NCI-H1048 (cell line): ENCODE measurements at places on chromosomes 16 and 17.

DNA sequence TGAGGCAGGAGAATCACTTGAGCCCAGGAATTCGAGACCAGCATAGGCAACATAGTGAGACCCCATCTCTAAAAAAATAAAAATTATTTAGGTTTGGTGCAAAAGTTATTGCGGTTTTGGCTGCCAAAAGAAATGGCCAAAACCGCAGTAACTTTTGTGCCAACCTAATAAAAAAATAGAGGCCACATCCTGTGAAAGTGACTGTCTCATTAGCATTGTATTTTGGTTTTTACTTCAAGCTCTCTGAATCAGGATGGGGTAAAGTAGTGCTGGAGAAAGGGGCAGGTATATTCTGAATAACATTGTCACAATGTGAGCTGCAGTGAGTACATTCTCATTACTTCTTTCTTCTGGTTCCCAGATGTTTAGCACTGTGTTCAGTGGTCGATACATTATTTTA is 36.0 kb downstream of the ATP6V0A1 start:
- DNase-seq: no peak

DNA sequence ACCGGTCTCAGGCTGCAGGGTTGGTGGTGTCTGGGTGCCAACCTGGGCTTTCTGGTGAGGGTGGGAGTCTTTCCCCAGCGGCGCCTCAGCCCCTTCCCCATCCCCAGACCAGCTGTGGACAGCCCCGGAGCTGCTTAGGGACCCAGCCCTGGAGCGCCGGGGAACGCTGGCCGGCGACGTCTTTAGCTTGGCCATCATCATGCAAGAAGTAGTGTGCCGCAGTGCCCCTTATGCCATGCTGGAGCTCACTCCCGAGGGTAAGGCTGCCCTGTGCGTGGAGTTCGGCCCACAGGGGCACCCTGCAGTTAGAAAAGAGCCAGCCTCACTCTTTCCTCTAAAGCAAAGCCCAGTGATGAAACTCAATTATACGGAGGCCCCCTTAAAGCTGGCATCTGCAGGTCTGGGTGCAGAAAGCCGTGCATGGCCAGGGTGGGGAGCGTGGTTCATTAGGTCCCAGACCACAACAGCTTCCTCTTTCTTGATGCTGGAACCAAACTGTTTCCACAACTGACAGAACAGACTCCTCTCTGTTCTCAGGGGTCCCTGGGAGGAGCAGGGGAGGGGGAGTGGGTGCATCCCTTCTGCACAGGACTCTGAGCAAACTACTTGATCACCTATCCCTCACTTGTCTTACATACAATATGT is 10.7 kb downstream of the GUCY2D start:
- no peak for DNase-seq

- DNase-seq: no peak
Observed at GRCh38 chr17:18951941-18952842, at the start of gene SLC5A10. Gene SLC5A10, plus strand, starts transcription at chr17:18952165. Its CDS starts 41 bp downstream, at chr17:18952206.

- DNase-seq: no peak
Observed at GRCh38 chr16:9521749-9522370, 430.4 kb downstream of the HAPSTR1 start.

DNA sequence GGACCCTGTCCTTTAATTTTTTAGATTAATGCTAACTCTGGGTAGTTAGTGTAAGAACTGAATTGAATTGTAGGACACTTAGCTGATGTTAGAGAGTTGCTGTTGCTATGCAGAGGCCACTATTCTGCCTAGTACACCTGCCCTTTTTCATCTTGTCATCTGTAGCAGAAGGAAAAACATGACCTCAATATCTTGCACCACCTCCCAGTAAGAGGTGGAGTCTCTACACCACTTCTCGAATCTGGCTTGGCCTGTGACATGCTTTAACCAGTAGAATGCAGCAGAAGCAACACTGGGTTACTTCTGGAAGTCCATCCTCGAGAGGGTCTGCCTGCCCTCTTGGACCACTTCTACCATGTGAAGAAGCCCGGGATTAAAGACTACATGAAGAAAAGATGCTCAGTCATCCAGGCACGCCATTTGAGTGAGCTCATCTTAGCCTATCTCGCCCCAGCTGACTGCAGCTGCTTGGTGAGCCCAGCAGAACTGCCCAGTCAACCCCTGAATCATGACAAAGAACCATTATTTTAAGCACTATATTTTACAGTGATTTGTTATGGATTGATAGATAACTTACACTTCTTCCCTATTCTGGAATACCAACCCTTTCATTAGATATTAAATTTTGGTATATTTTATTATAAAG is 153.5 kb downstream of the MYO1D start:
- no peak for DNase-seq

DNA sequence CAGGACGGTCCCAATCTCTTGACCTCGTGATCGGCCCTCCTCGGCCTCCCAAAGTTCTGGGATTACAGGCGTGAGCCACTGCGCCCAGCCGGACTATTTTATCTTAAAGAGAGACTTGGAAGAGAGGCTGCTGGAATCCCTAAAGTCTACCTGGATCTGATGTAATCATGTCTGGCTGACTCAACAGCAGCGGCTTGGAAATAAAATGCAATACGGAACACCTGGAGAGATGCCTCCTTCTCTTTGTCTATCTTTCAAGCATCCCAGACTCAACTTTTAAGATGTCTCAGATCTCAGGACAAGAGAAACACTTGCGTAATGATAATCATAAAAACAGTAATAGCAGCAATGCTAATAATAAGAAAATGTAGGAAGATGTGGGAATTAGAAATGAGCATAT is 95.6 kb downstream of the CDH8 start:
- DNase-seq: no peak

- DNase-seq: no peak
Observed at GRCh38 chr17:45284176-45285140, 22.6 kb upstream of the SPATA32 start.

- no peak for DNase-seq
Observed at GRCh38 chr16:74659041-74659440, 7.6 kb downstream of the RFWD3 start.
